Inflammatory macrophage treated with lipopolysaccharide for 4 hours (primary cell): ENCODE measurements at places on chromosomes 12 and 14.

DNA sequence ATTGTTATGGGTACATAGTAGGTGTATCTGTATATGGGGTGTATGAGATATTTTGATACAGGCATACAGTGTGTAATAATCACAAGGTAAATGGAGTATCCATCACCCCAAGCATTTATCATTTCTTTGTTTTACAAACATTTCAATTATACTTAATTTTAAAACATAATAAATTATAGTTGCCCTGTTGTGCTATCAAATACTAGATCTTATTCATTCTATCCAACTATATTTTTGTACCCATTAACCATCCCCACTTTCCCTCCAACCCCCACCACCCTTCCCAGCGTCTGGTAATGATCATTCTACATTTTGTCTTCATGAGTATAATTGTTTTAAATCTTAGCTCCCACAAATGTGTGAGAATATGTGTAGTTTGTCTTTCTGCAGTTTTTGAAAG is 302.6 kb downstream of the FOXG1 start:
- no peak for DNase-seq

GRCh38 chr14:64801800-64802199 is 77.9 kb downstream of the SPTB start:
- DNase-seq, result no peak

GRCh38 chr12:50187084-50187900 is 20.1 kb upstream of the CERS5 start:
- no peak for DNase-seq

DNA sequence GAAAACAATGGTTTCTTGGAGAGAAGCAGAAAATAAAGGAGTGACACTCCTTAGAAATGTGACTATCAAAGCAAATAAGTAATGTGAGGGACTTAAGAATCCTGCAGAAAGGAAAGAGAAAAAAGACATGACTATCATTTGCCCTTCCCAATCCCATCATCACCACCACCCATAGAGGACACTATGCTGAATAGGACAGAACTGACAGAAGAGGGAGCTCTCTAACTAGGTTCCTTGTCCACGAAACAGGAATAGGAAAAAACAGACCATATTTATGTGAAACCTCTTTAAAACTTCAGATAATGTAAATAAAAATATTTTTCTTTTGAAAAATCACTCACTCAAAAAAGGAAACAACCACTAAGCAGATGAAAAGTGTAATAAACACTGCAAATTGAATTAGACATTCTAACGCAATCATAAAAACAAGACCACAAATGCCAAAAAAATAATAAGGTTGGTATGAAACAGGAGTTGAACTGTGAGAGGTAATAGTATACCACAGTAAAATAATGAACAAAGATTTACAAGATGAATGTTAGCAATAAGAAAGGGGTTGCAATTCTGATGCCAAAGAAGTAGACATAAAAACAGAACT is 24.1 kb downstream of the KLRD1 start:
- DNase-seq, result peak; percentile 65

- DNase-seq, result no peak
These were observed 3.9 kb downstream of the CEP170B start for GRCh38 chr14:104868811-104869572.

- DNase-seq, result no peak
These were observed 24.9 kb downstream of the RMST start for GRCh38 chr12:97487470-97487869.

GRCh38 chr12:11676052-11676451 is 26.6 kb downstream of the ETV6 start:
- no peak for DNase-seq

DNA sequence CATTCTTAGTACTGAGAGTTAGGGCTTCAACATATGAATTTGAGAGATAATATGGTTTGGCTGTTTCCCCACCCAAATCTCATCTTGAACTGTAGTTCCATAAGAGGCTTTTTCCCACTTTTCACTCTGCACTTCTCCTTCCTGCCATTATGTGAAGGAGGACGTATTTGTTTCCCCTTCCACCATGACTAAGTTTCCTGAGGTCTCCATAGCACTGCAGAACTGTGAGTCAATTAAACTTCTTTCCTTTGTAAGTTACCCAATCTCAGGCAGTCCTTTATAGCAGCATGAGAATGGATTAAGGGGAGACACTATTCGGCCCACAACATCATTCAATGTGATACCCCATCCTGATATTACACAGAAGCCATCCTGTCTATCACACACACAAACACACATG is 36.8 kb upstream of the ALG10B start:
- no peak for DNase-seq

GRCh38 chr14:78401866-78402265 is 231.7 kb downstream of the NRXN3 start:
- DNase-seq, result no peak

GRCh38 chr12:105878964-105879363 is 259.8 kb downstream of the NUAK1 start:
- no peak for DNase-seq

GRCh38 chr12:76260390-76260748 is 87.8 kb downstream of the BBS10 start:
- peak; percentile 8 for DNase-seq

DNA sequence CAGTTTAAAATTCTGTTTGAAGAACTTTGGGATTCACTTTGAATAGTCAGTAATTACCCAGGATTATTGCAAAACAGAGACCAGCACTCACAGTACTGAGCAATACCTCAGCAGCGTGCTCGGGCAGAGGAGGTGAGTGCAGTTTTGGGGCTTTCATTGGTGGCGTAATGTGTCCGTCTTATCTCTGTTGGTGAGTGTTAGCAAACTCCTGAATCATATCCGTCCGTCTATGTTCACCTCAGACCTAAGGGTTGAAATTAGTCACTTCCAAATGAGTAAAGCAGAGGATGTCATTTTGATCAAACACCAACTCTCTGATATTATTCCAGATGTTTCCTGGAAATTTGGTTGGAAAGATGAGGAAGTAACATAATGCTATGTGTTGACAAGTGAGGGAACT is 82.8 kb downstream of the BORCS5 start:
- peak; percentile 57 for DNase-seq

DNA sequence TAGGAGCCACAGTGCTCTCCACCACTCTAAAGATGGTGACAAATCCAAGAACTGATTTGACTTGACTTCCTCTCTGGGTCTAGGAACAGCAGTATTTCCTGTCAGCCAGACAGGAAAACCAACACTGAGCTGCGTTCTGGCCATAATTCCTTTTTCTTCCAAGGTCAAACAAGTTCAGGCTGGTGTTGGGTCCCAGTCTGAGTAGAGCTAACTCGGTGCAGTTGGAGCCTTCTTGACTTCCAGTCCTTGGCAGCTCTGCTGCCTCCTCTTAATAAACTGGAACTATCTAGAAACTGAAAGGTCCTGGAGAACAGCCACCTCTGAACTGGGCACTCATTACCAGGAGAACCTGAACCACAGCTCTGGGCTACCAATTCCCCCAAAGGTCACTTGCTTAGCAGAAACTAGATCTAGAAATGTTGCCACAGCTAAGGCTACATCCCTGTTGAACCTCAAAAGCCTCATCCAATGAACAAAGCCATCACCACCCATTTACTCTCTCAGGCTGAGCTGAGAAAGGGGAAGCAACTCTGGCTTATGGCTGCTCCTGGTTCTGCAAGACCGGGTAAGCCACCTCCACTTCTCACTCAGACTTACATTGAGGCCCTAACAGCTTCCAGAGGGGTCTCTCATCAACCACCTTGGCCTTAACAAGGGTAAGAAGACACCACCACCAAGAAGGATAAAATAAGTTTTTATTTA is 27.7 kb downstream of the MAX start:
- peak; percentile 71 for DNase-seq

- no peak for DNase-seq
These were observed 4.4 kb upstream of the PLXNC1 start for GRCh38 chr12:94143951-94144350.

DNA sequence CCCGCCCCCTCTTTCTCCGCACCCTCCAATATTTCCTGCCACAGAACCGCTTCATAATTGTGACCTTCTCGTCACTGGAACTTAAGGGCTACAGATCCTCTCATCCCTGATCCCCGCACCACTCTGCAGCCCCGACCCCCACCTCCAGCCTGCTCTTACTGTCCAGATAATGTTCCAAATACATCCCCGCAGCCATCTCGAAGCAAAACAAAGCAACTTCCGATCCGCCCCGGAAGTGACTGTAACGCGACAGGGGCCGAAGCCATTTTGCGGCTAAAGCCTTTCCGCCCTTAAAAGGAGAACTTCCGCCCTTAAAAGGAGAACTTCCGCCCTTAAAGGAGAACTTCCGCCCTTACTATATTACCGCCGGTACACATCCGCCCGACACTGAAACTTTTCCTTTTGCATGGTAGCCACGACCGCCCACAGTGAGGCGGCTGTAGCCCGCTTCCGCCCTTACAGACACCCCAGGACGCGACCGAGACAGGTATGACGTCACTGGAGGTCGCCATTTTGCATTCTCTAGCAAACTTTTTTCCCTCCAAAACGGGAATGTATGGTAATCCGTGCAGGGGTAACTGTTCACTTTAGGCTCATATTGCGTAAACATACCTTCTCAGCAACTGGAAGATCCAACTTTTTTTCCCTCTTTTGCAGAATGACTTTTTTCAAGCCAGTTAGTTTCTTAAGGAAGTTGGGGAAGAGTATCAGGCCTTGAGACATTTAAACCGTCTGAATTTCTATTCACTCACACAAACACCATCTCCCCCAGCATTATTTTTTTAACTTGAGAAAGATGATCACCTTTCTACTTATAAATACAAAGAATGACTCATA is at the start of gene ING4:
ING4 (minus strand) TSS at position 214 of the 837 bp plus-strand sequence; CDS start at position 196, 18 bp downstream.
- peak; percentile 100 for DNase-seq

GRCh38 chr12:23770202-23770938 is 179.1 kb downstream of the SOX5 start:
- DNase-seq, result no peak

DNA sequence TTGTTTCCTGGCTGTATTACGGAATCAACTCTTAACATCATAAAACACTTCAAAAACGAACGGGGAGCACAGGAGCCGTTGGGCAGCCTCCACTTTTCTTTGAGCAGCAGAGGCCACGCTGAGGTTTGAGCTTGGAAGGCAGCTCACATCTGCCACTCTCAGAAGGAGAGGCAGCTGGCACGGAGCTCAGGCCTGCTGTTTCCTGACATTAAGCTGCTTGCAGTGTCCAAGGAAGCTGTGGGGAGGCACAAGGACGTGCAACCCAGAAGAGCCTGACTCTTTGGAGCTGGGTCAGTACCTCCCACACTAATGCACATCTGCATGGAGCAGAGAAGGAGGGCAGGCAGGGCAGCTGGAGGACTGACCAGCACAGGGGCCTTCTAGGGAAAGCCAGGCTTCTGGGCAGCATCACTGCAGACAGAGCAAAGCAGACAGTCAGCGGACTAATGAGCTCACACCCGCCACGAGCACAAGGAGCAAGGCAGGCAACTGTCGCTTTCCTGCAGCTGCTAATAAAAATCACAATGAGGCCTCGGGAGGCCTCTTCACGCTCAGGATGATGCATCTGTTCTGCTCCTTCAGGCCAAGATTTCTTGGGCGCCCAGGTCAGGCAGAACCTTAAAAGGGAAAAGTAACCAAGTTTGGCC is 211.1 kb downstream of the GLT1D1 start:
- no peak for DNase-seq

DNA sequence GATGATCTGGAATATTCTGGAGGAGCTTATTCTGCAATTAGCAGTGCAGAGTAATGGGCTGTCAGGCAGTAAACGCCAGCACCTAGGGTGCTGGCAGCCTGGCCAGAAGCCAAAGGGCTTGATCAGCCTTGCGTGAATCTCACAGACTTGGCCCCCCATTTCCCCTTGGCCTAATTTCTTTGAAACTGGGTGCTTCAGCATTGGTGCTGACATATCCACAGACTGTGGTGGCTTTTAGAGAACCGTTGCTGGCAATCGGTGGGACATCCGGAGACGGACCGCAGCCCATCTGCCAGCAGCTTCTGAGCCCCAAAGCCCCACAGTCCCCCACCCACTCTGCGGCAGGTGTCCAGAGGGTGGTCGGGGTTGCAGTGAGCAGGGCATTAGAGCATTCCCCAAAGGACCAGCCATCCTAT is 157.1 kb downstream of the CALM1 start:
- DNase-seq, result no peak

- DNase-seq, result no peak
These were observed 175.5 kb downstream of the MED13L start for GRCh38 chr12:116101991-116102390.

GRCh38 chr12:62272936-62273552 is 12.8 kb downstream of the USP15 start:
- no peak for DNase-seq

DNA sequence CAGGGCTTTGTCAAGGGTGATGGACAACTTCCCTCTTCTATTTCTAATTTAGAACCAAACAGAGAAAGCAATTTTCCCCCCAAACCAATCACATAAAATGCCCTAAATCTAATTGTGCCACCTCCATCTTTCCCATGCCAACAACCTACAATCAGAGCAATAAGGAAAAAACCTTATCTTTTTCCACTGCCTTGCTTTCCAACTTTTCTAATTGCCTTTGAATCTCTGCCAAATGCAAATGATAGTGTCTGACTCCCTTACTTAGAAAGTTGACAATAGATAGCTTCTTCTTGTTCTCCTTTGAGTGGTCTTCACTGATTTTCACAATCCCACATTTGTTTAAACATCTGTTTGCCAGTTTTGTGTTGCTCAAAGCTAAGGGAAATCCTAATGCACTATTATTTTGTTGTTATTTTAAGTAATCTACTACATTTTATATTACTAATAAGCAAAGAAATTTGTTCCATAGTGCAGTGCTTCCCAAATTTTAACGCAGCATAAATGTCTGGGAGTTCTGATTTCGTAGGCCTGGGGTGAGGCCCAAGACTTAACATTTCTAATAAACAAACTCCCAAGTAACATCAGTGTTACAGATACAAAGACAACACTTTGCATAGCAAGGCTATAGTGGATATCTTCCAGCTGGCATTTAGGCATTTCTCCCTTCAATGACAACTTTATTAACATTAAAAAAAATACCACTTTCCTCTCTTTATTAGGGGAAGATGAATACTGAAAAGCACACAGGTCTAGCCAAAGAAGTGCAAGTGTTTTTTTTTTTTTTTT is 696.3 kb upstream of the USP15 start:
- no peak for DNase-seq

DNA sequence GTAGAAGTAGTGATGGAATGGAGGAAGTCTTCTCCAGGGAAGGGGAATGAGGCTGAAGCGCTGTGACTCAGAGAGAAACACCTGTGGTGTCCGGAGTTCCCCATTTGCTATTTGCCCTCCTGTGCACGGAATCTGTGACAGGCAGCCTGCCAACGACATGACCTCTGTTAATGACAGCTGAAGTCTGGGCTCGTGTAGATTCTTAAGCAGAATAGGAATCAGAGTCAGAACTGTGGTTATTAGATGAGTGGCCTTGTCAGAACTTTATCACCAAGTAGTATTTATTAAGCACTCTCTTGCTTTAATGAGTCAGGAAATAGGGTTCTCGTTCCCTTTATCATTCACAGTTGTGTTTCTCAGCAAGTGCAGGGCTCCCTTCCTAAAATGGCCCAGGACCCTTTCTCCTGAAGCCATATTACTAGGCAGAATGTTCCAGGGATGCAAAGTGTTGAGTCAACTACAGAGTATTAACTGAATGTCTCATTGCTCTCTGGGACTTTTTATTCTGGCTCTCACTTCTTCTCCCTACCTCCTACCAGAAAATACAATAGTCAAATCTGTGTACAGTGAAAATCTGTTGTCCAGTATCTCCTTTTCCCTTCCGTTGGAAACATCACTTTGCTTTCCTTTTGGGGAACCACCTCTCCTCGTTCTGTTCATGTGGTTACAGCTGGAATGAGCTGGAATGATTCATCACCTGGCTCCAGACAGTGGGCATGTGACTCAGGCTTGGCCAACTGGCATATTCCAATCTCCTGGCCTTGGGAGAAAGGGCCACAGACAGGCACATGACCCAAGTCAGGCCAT is 77.8 kb upstream of the MAX start:
- DNase-seq, result peak; percentile 47
